ENCODE measurements at places on chromosomes 7 and 10.

DNA sequence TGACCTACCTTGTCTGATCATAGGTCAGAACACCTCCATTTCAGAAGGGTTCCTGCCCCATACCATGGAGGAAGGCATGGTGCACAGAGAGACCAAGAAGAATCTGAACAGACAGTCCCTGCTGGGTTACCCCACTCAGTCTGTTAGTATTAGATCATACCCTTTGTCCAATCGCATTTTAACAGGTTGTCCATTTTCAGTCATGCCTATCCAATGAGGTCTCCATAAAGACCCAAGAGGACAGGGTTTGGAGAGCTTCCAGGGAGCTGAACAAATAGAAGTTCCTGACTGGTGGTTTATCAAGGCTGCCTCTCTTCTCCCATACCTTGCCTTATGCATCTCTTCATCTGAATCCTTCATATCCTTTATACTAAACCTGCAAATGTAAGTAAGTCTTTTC lies 21.2 kb upstream of the SLC16A12 start:
- DNase-seq = no peak

DNA sequence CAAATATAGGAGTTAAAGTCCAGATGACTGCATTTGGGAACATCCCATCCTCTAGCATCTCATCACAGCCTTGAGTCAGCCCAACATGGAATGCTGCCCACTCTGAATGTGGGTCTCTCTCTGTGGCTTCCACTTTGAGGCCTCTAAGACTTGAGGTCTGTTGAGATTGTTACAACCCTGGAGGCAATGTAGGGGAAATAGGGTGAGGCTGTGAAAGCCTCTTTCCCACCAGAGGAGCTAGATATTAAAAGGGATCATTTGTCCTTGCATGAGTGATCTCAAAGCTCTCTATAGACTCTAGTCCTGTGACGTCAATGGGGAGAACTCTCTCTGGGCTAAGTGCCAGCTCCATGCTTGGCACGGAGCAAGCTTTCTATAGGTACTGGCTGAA lies 6.4 kb upstream of the GOLGA7B start:
- no peak for DNase-seq

GRCh38 chr7:106111655-106112117 lies 426 bp downstream of the SYPL1 start:
- DNase-seq = peak; percentile 82

GRCh38 chr7:113464096-113464855 lies 345.9 kb upstream of the SMIM30 start:
- no peak for DNase-seq

DNA sequence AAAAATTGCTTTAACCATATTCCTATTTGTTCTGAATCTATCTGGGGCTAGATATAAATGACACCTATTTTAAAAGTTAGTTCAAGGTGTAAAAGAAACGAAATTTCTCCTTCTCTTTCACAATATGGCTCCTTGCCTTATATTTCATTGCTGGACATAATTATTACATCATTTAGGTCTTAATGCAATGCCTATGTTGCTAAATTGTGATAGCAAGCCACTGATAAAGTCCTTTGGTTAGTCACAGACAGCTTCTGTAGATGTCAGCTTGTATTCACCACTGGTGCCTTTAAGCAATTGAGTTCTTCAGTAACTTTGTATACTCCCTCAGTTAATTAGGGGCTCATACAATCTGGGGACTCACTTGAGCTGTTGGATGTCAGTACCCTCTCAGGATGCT lies 1236.6 kb downstream of the GATA3 start:
- no peak for DNase-seq

GRCh38 chr7:18499407-18500177 lies 4.0 kb downstream of the HDAC9 start:
- DNase-seq = peak; percentile 84

DNA sequence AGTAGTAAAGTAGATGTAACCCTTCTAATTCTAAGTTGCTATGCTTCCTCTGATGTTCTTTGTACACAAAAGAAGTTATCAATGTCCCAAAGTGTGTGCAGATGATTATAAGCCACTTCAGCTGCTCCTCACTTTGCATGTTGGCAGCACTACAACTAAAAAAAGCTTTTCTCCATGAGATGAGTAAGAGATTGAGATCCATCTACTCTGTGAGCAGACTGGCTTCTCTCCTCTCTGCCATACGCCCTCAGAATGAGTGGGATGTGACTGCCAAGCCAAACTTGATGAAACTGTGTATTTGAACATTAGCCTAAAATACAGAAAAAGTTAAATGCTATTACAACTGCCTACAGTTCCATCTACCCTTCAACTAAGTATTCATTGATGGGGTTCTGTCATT lies 102.9 kb upstream of the ETV1 start:
- DNase-seq = no peak

DNA sequence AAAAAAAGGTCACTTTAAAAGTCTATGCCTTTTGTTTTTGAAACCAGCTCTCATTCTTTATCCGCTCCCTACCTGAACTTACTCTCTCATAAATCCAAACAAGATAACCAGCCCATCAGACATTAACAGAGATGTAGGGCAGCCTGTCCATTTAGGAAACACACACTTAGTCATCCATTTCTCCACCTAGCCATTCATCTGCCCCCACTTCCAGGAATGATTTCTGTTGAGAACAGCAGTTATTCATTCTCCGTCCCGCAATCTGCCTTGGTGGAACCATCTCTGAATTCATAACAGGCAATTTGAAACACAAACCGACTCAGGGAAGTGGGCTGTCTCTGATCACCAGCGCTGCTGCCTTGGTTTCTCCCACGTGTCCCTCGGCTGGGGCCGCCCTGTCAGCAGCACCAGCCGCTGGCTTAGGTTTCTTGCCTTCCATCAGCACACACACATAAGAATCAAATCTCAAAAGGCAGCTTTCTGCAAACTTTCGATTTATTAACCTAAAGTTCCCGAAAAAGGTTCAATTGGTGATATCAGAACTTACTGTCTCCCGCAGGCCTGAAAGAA lies 528.2 kb upstream of the NRP1 start:
- DNase-seq = no peak

- DNase-seq = no peak
Observed at GRCh38 chr7:73901823-73902597, 41.1 kb downstream of the TMEM270 start.
